ENCODE measurements at places on chromosomes 11 and 22.
A peak's percentile ranks its signal among the peaks of the same experiment; 100 is the strongest.

DNA sequence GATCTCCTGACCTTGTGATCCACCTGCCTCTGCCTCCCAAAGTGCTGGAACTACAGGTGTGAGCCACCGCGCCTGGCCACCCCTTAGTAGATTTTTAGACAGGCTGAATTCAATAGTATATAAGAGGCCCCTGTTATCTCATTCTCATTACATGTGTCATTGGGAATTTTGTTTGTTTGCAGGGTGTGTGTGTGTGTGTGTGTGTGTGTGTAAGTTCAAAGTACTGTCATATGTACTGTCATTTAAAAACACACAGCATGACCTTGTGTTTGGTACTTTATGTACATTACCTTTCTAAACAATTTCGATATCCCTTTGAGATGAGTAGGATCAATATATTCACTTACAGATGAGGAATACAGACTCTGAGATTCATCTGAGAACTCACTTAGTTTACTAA is 118.7 kb upstream of the TTC12 start:
- H3K27ac ChIP-seq, result no peak overlapping the region
- no peaks in the 10 kb centered on the region for H3K27me3 ChIP-seq
- no peak overlapping the region for H3K4me3 ChIP-seq
- DNase-seq, result no peak
- H3K36me3 ChIP-seq, result no peaks in the 10 kb centered on the region

GRCh38 chr22:23752750-23753149 is 1.5 kb downstream of the VPREB3 start:
- H3K4me3 ChIP-seq, result no peak overlapping the region
- H3K27ac ChIP-seq, result no peak overlapping the region
- peaks cover 22% of the 10 kb centered on the region for H3K4me1 ChIP-seq
- no peak for DNase-seq
- H3K27me3 ChIP-seq, result no peaks in the 10 kb centered on the region

GRCh38 chr11:35711924-35712323 is 49.3 kb downstream of the TRIM44 start:
- no peaks in the 10 kb centered on the region for H3K36me3 ChIP-seq
- no peak for DNase-seq
- no peaks in the 10 kb centered on the region for H3K4me1 ChIP-seq
- no peaks in the 10 kb centered on the region for H3K27me3 ChIP-seq
- no peak overlapping the region for H3K4me3 ChIP-seq
- H3K27ac ChIP-seq, result no peak overlapping the region

DNA sequence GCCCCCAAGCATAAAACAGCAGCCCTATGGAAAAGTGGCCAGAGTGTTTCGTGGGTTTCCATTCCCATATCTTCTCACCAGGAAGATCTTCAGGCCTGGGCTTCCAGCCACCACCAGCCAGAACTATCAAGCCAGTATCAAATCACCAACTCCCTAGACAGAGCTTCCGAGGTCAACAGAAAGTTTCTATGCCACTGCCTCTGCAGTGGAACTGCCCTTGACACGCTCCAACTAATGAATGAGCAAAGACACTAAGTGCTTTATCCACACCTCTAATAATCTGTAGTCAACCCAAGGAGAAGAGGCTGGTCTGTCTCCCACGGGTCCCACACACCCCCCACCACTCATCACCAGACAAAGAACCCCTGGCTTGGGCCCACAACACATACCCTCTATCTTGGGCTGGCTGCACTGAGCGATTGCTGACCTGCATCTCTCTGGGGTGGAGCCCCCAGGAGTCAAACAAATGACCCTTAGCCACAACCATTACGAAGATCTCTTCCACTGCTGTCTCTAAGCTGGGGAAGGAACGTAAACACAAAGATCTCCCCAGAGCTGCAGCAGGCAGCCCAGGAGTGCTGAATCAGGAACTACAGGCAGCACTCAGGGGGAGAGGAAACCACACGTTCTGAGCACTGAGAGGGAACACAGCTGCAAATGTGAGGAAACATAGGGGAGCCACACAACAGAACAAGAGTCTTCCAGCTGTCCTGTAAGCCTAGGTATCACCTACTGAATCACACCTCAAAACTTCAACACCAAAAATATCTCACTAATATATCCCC is 9.7 kb downstream of the OR5AN1 start:
- DNase-seq, result no peak
- no peak overlapping the region for H3K4me3 ChIP-seq
- no peak overlapping the region for H3K27ac ChIP-seq
- H3K27me3 ChIP-seq, result no peaks in the 10 kb centered on the region
- no peaks in the 10 kb centered on the region for H3K36me3 ChIP-seq

- H3K4me1 ChIP-seq, result peaks cover 3% of the 10 kb centered on the region
- H3K36me3 ChIP-seq, result no peaks in the 10 kb centered on the region
- peak; percentile 69 for DNase-seq
These were observed 31.1 kb downstream of the GRAMD1B start for GRCh38 chr11:123461164-123461563.

GRCh38 chr11:70525006-70525405 is 126.7 kb downstream of the CTTN start:
- H3K36me3 ChIP-seq, result no peaks in the 10 kb centered on the region
- no peak for DNase-seq
- no peak overlapping the region for H3K4me3 ChIP-seq
- no peak overlapping the region for H3K27ac ChIP-seq
- peaks cover 17% of the 10 kb centered on the region for H3K27me3 ChIP-seq
- H3K4me1 ChIP-seq, result peaks cover 10% of the 10 kb centered on the region

GRCh38 chr11:48104568-48104924 is 112.1 kb upstream of the OR4B1 start:
- H3K36me3 ChIP-seq, result no peaks in the 10 kb centered on the region
- DNase-seq, result no peak
- H3K4me3 ChIP-seq, result no peak overlapping the region
- H3K27ac ChIP-seq, result peak overlapping the region; percentile 36
- peaks cover 45% of the 10 kb centered on the region for H3K4me1 ChIP-seq
- no peaks in the 10 kb centered on the region for H3K27me3 ChIP-seq

DNA sequence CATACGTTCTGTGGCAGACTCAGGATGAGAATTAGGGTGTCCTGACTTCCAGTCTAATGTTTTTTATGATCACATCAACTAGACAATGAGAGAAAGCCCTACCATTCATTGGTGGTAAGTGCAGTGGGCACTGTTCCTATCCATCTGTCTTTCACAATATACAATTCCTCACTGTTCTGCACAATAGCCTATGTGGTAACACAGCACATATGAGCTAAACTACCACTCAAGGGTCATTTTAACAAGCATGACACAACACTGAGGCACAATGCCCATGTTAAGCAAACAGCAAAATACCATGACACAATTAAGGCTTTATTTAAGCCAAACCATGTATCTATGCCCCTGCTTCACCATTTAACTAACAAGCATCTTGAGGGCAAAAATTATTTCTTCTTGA is 52.3 kb downstream of the SIK3 start:
- peaks cover 45% of the 10 kb centered on the region for H3K4me1 ChIP-seq
- H3K36me3 ChIP-seq, result no peaks in the 10 kb centered on the region
- H3K27me3 ChIP-seq, result no peaks in the 10 kb centered on the region
- DNase-seq, result no peak
- H3K27ac ChIP-seq, result no peak overlapping the region

DNA sequence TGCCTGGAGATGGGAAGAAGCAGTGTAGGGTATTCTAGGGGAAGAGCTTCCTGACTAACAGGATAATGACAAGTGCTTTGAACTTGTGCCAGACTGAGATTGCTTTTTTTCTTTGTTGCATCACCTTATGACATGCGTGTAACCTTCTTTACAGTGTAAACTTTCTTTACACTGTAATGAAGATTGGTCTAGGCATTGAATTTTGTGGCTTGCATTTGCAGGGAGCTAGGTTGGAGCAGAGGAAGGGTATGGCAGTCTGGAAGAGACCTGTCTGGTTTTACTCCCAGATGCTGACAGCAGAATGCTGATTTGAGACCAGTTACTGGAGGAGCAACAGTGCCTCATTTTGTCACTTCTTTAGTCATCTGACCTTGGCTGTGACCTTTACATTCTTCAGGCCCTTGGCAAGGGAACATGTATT is 5.6 kb downstream of the DDB2 start:
- no peak for DNase-seq
- H3K4me3 ChIP-seq, result no peak overlapping the region
- no peak overlapping the region for H3K27ac ChIP-seq

DNA sequence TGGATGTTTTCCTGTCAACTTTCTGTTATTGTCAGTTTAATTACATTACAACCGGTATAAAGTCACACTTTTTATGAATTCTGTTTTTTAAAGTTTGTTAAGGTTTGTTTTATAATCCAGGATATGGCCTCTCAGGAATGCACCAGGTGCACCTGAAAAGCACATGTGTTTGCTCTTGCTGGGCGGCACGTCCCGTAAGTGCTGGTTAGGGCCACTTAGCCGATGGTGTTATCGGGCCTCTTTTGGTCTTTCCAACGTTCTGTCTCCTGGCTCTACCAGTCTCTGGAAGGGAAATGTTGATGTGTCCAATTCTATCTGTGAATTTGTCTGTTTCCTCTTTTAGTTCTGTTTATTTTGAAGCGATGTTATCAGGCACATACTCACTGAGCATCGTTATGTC is 695.7 kb downstream of the BRD1 start:
- H3K27ac ChIP-seq, result no peak overlapping the region
- DNase-seq, result peak; percentile 24
- H3K27me3 ChIP-seq, result peaks cover 12% of the 10 kb centered on the region
- H3K4me1 ChIP-seq, result no peaks in the 10 kb centered on the region

- peaks cover 45% of the 10 kb centered on the region for H3K4me1 ChIP-seq
- H3K27ac ChIP-seq, result no peak overlapping the region
- DNase-seq, result no peak
- no peak overlapping the region for H3K4me3 ChIP-seq
- no peaks in the 10 kb centered on the region for H3K27me3 ChIP-seq
These were observed 21.1 kb downstream of the TSPAN18 start for GRCh38 chr11:44747836-44748235.

- no peaks in the 10 kb centered on the region for H3K36me3 ChIP-seq
- peaks cover 3% of the 10 kb centered on the region for H3K27me3 ChIP-seq
- DNase-seq, result no peak
- H3K27ac ChIP-seq, result no peak overlapping the region
These were observed 30.1 kb upstream of the TMEM45B start for GRCh38 chr11:129785383-129786111.

GRCh38 chr22:35561796-35562526 is 21.3 kb downstream of the RASD2 start:
- no peak overlapping the region for H3K27ac ChIP-seq
- peaks cover 3% of the 10 kb centered on the region for H3K27me3 ChIP-seq
- H3K4me1 ChIP-seq, result peaks cover 14% of the 10 kb centered on the region

DNA sequence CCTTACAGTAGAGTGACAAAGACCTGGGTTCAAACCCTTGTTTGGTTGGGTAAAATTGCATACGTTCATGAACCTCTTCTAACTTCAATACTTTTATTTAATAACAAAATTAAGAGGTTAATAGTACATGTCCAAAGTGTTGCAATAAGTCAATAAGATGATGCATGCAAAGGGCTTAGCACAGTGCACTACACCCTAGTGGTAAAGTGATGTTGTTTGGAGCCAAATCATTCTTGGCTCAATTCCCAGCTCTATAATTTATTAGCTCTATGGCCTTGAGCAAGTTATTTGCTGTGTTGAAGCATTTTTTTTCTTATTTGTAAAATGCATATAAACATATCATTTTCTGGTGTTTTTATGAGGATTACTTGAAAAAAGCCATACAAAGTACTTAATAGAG is 945.3 kb downstream of the LRRC4C start:
- DNase-seq, result no peak
- H3K36me3 ChIP-seq, result no peaks in the 10 kb centered on the region
- H3K4me3 ChIP-seq, result no peak overlapping the region
- H3K27me3 ChIP-seq, result no peaks in the 10 kb centered on the region
- H3K27ac ChIP-seq, result no peak overlapping the region

DNA sequence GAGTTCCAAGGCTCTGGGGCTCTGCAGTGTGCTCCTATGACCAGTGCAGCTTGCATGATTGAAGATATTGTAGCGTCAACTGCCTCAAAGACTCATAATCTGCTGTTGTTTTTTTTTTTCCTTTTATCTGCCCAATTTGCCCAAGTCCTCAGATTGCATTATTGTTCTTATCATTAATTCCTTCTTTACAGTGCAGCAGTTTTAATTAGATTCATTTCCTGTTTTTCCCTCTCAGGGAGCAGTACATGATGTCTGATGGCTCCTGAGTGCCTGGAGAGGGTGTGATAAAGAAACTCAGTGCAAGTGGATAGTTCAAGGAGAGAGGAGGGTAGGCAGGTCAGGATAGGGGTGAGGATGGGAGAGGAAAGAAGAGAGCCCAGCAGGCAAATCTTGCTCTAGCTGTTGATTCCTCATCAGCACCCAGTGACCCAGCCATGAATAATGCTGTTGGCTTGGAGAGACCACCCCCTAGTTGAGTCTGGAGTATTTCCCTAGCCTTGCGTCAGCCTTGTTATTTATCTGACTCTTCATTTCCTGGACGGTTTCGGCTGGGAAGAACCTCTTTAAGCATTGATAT is 219.6 kb upstream of the SESN3 start:
- peak overlapping the region; percentile 11 for H3K27ac ChIP-seq
- no peaks in the 10 kb centered on the region for H3K27me3 ChIP-seq
- H3K4me3 ChIP-seq, result no peak overlapping the region
- H3K36me3 ChIP-seq, result no peaks in the 10 kb centered on the region

DNA sequence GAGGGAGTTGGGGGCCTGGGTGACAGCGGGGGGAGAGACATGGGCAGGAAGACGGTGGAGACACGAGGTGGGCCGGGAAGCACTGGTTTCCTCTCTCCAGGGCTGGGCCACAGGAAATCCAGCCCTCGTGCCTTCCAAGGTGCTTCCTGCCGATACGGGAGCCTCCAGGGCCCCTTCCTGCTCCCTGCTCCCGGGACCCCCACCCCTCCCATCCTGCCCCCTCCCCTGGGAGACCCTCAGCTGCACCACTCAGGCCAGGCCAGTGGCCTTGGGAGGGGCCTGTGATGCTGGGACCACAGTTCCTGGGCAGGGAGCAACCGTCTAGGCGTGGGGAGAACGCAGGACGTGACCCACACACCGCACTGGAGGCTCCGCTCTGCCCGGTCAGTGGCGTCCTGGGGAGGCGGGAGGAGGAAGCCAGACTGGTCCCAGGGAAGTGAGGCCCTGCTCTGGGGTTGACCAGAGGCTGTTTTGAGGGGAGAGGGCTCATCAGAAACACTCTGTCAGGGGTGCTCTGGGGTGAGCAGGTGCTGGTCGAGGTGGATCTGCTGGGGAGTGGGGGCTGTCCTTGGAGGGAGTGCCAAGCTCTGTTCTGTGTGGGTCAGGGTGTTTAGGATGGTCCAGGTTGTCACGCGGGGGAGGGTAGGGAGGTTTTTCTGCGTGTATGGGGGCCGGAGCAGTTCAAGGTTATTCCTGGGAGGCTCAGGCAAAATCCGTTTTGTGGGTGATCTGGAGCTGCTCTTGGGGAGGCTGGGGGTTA is at the start of gene SHANK3:
SHANK3 (plus strand) TSS at position 353 of the 760 bp plus-strand sequence.
- peak within 1 kb of the TSS; percentile 79 for H3K27ac ChIP-seq
- H3K27me3 ChIP-seq, result peaks cover 32% of the 10 kb centered on the region
- peak within 1 kb of the TSS; percentile 56 for H3K4me3 ChIP-seq
- DNase-seq, result peak; percentile 81
- peaks cover 25% of the 10 kb centered on the region for H3K4me1 ChIP-seq

DNA sequence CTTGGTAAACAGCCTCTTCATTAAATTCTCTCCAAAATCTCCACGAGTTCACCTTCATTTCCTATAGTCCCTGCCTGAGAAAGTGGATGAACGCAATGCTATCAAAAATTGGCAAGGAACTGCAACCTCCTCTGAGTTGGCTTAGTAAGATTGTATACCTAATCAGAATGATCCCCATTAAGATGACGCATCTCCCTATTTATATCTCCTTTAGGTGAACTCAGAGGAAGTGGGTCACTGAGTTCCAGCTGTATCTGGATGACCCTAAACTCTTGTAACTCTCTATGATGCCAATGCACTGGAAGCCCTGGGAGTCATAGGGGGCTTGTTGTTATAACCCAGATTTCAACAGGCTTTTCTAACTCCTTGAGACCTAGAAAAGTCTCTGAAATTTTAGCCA is 48.2 kb downstream of the OR10A6 start:
- H3K36me3 ChIP-seq, result no peaks in the 10 kb centered on the region
- no peaks in the 10 kb centered on the region for H3K4me1 ChIP-seq
- no peak for DNase-seq
- no peak overlapping the region for H3K4me3 ChIP-seq
- H3K27ac ChIP-seq, result no peak overlapping the region
- no peaks in the 10 kb centered on the region for H3K27me3 ChIP-seq

Measured in suprapubic skin (tissue), 4 donors.